ENCODE measurements at places on chromosomes 12 and 14.

DNA sequence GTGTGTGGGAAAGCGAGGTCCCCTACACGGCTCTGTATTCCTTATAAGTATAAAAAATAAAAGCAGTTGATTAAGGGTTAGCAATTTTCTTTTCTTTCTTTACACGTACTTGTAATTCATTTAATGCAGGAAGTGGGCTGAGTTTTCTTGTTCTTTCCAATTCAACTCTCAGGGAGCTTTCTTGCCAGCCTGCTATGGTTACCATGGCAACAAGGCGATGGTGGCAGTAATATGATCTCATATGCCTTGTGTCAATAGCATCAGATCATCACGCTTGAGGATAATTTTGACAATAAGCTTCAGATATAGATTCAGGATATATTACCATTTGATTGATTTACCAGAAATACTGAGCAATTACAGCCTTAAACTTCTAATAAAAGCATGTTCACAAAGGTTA lies 466.5 kb downstream of the APAF1 start:
- no peak for DNase-seq

DNA sequence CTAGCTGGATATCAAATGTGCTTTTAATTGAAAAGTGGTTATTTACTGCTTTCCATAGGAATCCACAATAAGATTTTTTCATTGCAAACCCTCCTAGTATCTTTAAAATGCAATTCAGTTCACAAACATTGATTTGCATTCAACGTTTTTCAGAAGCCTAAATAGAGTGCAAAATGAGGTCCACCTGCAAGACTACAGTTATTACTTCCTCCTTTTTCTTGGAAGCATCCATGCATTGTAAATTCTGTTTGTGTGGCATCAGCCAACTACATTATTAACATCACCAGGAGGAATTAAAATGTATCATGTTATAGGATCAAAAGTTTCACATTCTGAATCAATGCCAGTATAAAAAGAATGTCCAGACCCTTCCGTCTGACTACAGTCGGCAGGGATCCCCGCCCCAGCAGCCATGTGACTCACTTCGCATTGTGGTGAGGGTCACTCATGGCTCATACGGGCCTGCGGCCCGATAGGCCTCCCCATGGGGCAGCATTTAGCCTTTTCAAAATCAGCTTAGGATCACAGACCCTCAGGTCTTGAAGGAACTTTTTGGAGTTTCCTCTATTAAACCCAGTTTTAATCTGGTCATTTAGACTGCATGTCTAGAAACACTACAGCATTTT lies 46.3 kb downstream of the NTF3 start:
- DNase-seq, result no peak

GRCh38 chr12:96398424-96399119 lies 1.7 kb downstream of the CDK17 start:
- no peak for DNase-seq

GRCh38 chr12:87280356-87280755 lies 748.8 kb downstream of the C12orf50 start:
- DNase-seq, result no peak
